CD4-positive, alpha-beta T cell treated with Interleukin-21 for 1 hour (primary cell): ENCODE measurements at places on chromosomes 7 and 10.

- no peak for DNase-seq
Measured at GRCh38 chr7:47506382-47507339, 75.2 kb downstream of the TNS3 start.

- no peak for DNase-seq
Measured at GRCh38 chr7:117219485-117219884, 103.4 kb downstream of the WNT2 start.

GRCh38 chr10:131363416-131363815 lies 51.9 kb upstream of the TCERG1L start:
- no peak for DNase-seq

- DNase-seq: peak; percentile 18
Measured at GRCh38 chr7:2953588-2954407, 89.9 kb downstream of the CARD11 start.

GRCh38 chr7:102424129-102424551 lies 9.2 kb upstream of the ORAI2 start:
- DNase-seq: no peak

- DNase-seq: no peak
Measured at GRCh38 chr10:76353237-76353851, 921.9 kb downstream of the LRMDA start.

- no peak for DNase-seq
Measured at GRCh38 chr10:500876-501275, 188.6 kb downstream of the DIP2C start.

DNA sequence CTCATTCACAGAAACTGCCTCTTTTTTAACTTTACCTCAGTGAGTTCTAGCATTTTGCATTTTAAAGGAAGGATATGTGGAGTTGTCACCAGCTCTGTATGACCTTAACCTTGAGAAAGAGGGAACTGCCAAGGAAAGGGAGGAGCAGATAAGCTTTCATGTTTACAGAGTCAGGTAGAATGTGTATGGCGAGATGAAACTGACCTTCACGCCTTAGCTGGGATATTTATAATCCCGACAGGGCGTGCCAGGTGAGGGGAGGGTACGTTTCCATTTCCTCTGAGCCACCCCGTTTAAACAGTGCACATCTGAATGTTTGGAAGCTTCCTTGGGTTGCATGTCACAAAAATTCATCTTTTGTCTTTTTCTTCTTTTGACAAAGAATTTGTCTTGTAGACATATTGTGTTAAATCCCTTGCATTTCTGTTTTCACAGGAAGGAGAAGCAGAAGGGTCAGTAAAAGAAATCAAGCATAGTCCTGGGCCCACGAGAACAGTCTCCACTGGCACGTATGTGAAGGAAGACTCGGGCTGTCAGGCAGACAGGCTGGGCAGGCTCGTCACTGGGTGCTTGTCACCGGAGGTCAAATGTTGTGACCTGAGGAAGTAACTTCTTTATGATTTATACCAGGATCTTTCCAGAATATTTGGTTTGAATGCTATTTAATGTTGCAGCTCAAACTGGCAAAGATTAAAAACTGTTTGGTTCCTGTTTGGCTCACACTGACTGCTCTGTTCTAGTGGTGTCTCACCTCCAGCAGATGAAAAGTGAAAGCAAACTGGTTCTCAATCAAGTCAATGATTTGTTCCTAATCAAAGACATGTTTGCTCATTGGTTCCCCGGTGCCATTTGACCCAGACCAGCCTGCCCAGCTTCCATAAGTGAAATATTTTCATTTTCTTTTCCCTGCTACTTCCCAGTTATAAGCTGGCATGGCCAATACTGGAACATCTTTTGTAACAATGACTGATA lies 16.2 kb downstream of the OPTN start:
- DNase-seq: peak; percentile 55

GRCh38 chr10:132872658-132873057 lies 69.7 kb downstream of the CFAP46 start:
- no peak for DNase-seq

- no peak for DNase-seq
Measured at GRCh38 chr7:69622014-69622835, 23.9 kb downstream of the AUTS2 start.

DNA sequence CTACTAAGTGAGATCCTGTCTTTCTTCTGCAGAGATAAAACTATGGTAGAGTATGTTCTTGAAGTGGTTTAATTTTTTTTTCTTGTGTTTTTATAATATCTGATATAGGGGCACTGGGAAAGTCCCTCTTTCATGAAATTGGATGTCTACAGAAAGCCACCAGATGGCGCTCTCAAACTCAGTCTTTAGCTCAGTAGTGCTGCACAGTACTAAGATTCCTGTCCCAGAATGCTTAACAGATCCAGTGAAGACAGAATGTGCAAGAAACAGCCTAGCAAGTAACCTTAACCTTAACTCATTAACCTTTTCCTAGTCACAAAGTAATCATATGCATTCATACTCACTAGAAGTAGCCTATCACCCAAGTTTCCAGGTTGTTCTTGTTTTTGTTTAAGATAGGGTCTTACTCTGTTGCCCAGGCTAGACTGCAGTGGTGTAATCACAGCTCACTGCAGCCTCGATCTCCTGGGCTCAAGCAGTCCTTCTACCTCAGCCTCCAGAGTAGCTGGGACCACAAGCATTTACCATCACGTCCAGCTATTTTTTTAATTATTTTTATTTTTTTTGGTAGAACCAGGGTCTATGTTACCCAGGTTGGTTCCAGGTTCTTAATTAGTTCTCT lies 56.7 kb downstream of the IDE start:
- DNase-seq: peak; percentile 81

- DNase-seq: no peak
Measured at GRCh38 chr10:86374664-86375063, 8.1 kb upstream of the GRID1 start.

GRCh38 chr10:86678999-86679792 lies 10.9 kb downstream of the LDB3 start:
- DNase-seq: no peak

- DNase-seq: no peak
Measured at GRCh38 chr7:27187475-27188385, 2.7 kb upstream of the HOXA11 start.

DNA sequence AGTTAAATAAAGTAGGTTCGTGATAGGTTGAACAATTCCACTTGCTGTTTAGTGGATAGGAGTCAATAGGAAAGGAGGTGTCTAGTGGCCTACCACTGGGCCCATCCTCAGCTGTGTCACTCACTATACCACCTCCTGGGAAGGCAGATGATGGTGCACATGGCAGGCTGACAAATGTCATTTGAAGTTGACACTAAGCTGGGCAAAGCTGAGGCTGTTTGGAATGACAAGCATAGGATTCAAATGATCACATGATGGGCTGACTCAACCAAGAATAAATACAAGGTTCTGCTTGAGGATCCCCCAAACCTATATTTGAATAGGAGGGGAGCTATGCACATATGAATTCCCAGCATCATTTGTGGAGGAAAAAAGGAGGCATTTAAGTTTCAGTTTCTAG lies 489.8 kb downstream of the RPS24 start:
- no peak for DNase-seq
